NB4 (cell line): ENCODE measurements at places on chromosomes 4 and X.

- DNase-seq: no peak
Observed at GRCh38 chr4:912548-913279, 19.4 kb downstream of the GAK start.

DNA sequence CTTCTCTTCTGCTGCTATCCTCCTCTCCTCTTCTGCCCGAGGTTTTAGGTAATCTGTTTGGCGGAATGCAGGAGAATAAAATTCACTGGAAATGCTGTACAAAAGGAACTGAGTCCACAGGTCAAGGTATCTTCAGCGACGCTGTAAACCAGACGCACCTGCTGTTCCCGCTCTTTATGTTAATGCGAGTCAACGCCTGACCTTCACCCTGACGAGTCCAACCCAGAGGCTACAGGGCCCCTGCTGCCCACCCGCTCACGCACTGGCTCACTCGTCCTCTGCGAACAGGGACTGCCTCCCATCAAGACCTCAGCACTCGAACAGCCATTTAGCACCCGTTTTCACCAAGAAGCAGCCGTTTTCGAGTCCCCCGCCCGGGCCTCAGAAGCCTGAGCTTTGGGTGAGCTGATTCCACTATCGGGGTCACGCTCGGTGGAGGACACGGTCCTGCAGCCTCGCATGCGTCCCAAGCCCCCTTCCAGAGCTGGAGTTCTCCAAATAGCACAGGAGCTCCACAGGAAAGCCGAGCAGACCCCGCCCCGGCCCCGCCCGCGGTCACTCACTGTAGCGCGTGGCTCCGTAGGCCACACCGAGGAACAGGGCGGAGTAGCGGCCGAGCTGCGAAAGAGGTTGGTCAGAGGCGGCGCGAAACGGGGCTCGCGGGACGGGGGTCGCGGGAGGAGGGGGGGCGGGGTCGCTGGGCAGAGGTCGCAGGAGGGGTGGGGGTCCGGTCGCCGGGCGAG, 556 bp downstream of the ATP5ME start:
- peak; percentile 58 for DNase-seq

- no peak for DNase-seq
Observed at GRCh38 chr4:172650758-172651530, 517.7 kb upstream of the GALNT7 start.

- no peak for DNase-seq
Observed at GRCh38 chrX:50813843-50814661, at the start of gene SHROOM4. TSS of gene SHROOM4 (minus strand) at chrX:50814194. CDS start at chrX:50814018, 176 bp downstream.

DNA sequence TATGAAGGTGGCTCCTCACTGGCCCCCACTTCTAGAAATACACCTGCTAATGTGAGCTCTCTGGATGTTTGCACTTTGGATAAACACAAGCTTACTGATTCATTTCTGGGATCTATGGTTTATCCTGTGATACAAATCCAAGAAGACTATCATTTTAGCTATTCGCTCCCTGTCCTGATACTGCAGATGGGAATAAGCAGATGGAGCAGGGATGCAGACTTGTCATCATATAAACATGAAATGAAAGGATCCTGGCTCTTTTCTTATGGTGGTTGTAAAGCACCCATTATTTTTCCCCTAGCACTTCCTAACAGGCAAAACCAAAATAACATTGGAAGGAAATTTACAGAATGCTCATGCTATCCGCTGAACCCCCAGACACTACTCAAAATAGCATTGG, 162.9 kb upstream of the NOCT start:
- DNase-seq: no peak

- peak; percentile 12 for DNase-seq
Observed at GRCh38 chrX:113522814-113523213, 682.2 kb upstream of the AMOT start.

DNA sequence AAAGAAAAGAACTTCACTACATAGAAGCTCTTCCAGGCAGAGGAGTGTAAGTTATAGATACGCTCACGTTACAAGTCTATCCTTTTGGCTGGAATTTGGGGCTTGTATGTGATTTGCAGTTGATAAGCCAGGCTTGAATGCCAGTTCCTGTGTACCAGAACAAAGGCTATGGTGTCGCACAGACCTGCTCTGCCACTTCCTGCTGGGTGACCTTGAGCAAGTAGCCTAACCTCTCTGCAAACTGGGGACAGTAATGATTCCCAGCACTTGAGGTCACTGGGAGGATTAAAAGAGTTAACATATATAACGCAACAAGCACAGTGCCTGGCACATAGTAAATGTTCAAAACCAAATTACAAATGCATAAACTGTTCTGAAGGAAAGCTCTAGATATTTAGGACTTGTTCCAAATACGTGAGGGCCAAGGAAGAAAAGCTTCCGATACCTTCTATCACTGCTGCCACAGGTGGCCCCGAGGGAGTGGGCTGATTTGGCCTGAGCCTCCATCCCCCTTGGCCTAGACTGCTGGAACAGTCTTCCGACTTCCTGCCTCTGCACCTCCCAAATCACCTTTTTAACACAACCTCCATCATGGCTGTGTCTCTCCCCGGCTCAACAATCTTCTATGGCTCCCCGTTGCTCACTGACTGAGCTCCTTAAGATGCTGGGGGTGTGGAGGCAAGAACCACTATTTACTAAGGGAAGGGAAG, 1.3 kb upstream of the SOWAHD start:
- peak; percentile 29 for DNase-seq

DNA sequence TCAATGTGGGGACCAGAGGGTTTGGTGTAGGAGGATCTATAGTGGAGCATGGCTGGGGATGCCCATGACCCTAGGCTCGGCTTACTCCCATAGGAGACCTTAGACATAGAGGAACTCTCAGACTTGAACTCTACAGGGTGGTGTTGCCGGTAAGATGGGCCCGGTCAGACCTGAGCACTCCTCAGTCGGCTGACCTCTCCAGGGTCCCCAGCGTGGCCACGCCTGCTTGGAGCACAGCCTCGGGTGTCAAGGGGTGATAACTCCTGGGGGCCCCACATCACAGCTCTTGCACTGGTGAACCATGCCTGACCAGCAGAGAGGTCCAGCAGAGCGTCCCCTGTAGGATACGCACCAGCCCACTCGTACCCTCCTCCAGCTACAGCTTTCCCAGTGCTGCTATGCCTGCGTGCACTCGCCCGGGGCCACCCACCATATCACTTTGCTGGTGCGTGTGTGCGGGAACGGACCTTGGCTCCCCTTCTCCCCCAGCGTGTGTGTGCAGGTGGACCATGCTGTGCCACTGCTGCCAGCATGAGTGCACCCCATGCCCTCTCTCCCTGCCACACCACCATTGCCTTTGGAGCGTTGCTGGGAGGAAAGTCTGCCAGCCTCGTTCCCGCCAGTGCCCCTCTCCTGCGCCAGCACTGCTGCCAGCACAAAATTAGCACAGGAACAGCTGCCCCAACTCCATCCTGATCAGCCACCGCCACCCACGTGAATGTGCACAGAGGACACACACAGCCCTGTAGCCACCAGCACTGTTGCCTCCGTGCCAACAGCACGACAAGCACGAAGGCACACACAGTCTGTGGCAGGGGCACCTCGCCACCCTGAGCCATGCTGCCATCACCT, 806.6 kb downstream of the GLUD2 start:
- no peak for DNase-seq

GRCh38 chrX:106898462-106898861, 4.7 kb downstream of the RIPPLY1 start:
- DNase-seq: peak; percentile 50

DNA sequence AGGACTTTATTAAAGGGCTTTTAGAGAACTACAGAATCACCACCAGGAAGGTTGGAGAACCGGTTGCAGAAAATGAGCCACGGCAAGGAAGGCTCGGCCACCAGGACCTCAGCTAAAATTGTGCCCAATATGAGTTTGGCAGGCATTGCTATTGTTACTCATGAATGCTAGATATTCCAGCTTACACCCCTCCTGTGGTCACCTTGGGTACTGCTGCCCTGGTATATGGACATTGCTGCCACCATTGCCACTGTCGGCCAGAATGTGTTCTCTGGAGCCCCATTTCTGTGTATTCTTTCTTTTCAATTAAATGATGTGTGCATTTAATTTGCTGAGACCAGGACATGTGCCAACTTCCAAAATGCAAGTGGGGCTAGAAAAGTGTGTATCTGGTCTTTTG, 626.7 kb upstream of the BOD1L1 start:
- peak; percentile 39 for DNase-seq

- no peak for DNase-seq
Observed at GRCh38 chr4:20679951-20680350, 20.3 kb upstream of the PACRGL start.

GRCh38 chr4:26044524-26044923, 130.5 kb downstream of the SMIM20 start:
- no peak for DNase-seq
